ENCODE measurements at places on chromosomes 11 and 22.

- DNase-seq, result no peak
Observed at GRCh38 chr11:116702772-116703385, 69.9 kb downstream of the BUD13 start.

GRCh38 chr22:27663812-27664211 is 137.7 kb downstream of the MN1 start:
- no peak for DNase-seq

- DNase-seq, result peak; percentile 76
Observed at GRCh38 chr11:11620921-11621572, 758 bp downstream of the GALNT18 start.

GRCh38 chr22:17583151-17583550 is 19.9 kb downstream of the SLC25A18 start:
- DNase-seq, result no peak

DNA sequence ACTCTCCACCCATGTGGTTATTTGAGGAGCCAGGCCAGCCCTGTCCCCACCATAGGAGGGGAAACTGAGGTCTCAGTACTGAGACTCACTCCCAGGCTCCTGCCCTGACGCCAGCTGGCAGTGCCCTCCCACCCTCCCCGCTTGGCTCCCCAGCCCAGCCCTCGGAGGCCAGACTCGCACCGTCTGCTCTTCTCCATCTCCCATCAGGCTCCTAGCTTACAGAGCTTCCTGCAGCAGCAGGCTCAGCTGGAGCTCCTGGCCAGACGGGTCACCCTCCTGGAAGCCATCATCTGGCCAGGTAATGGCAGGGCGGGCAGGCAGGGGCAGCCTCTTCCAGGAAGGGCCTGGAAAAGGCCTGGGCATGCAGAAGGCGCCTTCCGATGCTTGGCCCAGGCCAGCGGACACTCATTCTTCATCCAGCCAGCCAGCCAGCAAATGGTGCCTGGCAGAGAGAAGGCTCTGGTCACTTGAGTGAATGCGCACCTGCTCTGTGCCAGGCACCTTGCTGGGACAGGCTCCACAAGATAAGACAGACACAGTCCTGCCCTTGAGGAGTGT is 12.6 kb downstream of the RHBDD3 start:
- no peak for DNase-seq

- DNase-seq, result no peak
Observed at GRCh38 chr22:49008682-49009235, 818.9 kb downstream of the BRD1 start.

DNA sequence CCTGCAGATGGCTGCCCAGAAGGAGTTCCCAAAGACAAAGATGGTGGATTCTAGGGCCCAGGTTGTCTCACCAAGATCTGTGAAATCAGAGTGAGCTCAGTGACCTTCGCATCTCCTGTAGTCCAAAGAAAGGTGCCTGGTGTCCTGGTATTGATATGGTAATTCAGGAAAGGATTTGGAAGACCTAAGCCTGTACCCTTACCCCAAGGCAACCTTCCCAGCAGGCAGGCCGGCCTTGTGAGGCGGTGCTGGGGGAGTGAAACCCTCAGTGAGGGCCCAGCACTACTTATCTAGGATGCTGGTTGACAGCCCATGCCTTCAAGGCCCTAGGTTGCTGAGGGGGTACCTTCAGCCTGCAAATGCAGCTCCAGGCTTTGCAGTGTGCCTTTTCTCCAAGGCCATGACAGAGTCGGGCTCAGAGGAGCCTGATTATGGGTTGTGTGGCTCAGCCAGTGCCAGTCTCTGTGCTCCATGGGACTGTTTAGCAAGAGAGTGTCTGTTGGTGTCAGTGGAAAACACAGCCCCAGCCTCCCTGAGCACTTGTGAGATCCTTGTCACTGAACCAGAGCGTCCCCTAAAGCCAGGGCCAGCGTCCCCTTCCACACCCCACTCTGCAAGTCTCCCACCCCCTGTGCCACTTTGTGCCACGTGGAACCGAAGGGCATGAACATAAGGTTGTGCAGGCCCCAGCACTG is 72.8 kb upstream of the MYOD1 start:
- DNase-seq, result no peak

DNA sequence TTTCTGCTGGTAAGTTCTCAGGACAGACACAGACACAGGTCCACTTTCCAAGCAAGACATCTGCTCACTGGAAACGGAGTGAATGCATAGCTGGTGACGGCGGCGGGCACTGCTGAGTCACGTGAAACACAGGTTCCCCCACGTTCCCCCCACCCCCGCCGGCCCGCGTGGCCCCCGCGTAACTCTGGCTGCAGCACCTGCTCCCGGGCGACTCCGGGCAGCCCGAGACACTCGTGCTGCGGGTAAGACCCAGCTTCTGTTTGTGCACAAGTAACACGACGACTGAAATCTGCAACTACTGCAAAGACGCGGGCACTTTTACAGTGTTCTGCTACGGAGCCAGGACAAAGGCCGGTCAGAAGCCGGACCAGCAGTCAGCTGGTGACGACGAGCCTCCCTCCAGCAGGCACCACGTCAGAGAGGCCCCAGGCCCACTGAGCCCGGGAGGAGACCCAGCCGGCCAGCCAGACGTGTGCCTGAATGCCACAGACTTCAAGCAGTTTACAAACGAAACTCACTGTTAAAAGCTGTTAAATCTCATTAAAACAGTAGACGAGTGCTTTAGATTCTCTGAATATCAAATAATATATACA is 12.9 kb upstream of the ARFGAP3 start:
- no peak for DNase-seq

DNA sequence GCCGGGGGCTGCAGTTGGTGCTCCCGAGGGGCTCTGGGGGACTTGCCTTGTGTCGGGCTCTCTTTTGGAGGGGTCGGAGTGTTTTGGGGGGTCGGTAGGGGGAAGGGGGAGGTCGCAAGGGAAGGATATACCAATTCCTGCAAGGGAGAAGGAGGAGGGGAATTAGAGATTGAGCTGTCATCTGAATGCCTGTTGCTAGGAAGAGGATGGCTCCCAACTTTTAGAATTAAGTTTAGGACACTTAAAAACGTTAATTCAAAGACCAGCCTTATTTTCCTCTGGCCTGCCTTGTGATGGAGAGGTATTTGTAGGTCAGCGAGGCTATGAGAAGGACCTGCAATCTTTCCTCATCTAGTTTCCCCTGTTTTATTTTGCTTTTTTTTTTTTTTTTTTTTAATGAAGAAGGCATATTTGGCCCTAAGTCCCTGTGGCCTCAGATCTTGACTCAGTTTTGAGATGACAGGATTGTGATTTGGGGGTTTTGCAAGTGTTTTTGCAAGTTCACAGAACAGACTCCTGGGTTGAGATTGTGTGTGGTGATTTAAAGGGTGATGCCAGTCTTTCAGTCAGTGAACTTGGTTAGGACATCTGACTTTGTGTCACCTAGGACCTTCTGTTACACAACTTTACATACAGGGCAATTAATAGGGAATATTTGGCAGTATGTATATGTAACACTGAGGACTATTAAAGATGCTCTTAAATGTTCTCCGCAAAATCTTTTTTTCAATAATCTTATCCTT is 672 bp downstream of the TMEM135 start:
- peak; percentile 45 for DNase-seq

DNA sequence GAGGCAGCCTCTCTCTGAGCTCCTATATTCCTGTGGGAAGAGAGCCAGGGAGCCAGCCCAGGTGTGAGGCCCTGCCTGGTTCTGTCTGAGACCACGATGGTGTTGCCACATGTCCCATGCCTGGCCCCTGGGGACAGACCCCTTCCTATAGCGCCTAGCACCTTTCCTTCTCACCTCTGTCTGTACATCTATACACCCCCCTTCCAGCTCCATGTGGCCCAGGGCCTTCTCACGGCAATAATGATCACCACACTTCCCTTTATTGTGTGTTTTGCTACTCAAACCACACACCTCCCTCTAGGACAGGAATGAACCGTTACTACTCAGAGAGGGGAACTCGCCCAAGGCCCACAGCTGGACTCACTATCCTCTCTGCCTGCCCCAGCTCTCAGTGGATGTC is 12.8 kb downstream of the CD82 start:
- no peak for DNase-seq

- no peak for DNase-seq
Observed at GRCh38 chr11:64400102-64400501, 41.1 kb downstream of the RPS6KA4 start.

GRCh38 chr11:88179141-88179540 is 3.9 kb upstream of the RAB38 start:
- peak; percentile 94 for DNase-seq

DNA sequence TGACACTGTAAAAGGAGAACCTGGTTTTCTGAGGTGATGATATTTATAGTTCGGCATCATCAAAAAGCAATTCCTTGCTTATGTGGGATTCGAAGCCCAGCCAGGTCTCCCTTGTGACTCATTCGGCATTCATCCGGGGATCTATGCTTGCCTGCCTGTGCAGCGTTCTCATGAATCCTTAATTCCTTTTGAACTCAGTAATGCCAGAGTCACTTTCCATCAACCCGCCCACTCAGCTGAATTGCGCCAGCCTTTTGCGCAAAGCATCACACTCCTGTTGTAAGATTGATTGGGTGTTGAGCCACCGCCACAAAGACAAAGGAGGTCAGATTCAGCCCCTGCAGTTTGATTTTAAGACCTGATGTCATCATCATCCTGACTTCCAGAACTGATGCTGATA is 128.6 kb downstream of the SLC17A6 start:
- no peak for DNase-seq

DNA sequence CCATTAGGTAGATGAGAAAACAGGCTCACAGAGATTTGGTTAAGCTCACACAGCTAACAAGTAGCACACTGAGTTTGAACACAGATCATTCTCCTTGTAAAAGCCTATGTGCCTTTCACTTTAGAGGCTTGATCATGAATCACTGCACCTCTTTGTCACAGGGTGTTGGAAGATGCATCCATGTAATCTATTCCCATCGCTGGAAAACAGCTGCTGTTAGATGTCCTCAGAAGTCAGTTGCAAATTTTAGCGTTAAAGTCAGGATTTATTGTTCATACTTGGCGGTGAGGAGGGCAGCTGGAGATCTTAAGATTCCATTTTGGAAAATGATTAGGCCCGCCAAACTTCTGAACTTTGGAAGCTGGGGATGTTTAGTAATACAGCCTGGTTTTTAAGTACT is 2.6 kb downstream of the CNTF start:
- DNase-seq, result no peak

DNA sequence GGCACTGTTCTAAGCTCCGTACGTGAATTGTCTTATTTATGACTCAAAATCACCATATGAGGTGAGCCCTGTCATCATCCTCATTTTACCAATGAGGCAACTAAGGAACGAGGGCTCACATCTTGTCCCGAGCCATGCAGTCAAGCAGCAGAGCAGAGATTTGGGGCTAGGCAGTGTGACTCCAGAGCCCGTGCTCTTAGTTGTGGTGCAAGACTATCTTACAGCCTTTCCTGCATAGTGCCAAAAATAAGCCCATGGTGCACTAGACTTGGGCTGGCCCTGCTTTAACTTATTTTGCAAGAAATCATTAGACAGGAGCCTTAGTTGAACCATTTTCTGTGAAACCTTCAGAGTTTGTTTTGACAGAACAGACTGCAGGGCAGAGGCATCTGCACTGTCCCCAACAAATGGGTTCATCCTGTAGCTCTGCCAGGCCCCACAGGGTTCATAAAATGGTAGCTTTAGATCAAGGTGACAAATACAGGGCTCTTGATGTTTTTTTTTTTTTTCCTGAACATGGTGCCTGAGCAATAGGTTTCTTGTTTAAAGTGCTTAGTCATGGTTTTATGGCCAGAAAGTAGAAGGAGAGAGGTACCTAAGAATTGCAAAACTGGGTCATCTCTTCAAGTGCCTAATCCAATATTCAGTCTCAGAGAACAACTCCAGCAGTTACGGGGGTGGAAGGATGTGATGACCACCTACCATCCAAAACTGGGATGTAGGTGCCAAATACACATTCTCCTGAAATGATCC is 56.6 kb downstream of the BMAL1 start:
- no peak for DNase-seq

DNA sequence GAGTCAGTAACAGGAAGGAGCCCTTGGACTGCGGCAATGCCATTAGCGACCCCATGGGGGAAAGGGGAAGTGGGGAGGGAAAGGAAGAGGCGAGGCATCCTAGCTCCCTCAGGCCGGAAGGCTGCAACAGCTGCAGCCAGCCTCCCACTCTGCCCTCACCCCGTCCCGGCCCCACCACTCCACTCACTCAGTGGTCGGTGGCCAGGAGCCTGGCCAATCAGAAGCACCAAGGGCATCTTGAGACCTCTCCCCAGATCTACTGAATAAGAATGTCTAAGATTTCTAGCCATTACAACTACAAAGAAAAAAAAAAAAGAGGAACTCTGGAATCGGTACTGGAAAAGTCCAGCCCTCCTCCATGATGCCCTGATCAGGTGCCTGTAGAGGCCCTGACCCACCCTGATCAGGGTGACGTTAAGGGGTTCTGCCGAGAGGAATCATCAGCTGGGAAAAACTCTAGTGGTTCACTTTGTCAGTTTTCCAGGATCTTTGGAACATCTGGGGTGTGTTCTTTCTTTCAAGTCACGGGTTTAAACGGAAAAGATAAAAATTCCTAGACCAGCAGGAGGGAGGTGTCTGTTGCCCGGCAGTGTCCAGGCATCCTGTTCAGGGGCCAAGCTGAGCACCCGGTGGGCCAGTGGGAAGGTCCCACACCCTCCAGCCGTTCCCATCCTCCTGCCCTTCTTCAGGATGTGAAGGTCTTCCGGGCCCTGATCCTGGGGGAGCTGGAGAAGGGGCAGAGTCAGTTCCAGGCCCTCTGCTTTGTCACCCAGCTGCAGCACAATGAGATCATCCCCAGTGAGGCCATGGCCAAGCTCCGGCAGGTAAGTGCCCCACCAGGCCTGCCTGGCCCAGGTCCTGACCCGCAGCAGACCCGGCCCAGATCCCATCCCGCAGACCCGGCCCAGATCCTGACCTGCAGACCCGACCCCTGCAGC is 14.4 kb downstream of the OAF start:
- peak; percentile 15 for DNase-seq

DNA sequence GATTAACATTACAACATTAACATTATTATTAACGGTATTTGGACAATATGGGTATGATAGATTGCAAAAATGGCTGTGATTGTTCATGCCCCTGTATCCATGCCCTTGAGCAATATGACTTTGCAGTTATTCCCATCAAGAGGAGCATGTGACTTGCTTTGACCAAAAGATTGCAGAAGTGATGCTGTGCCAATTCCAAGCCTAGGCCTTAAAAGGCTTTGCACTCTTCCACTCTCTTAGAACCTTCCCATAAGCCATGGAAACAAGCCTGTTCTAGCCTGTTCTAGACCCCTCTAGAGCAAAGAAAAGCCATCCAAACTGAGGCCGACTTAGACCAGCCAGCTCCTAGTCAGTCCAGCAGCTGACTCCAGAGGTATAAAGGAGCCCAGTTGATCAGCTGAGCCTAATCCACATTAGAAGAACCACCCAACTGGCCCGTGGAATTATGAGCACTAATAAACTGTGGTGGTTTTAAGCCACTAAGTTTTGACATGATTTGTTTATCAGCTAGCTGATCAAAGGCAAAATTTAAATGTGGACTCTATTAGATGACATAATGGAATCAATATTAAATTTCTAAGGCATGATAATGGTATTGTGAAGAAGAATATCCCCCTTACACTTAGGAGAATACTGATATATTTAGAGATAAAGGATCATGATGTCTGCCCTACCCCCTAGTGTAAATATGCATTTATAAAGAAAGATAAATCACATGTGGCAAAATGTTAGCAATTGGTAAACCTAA is 28.6 kb downstream of the RAB30 start:
- DNase-seq, result peak; percentile 51

GRCh38 chr11:297586-298405 is 1.5 kb downstream of the IFITM5 start:
- no peak for DNase-seq
